ENCODE measurements at places on chromosomes 11 and 22. TPM values are rescaled to one million over a fixed set of nuclear protein-coding genes. Genes with fewer than 3 reads are reported as not detected.

GRCh38 chr22:22523494-22523893, 3.4 kb upstream of the ZNF280A start:
- DNase-seq = no peak

- no peak for DNase-seq
Measured at GRCh38 chr22:23237201-23237798, 57.0 kb downstream of the BCR start.

Gene TTC38
- total RNA-seq = 20.0 TPM

Gene RAG2
- not detected for total RNA-seq

DNA sequence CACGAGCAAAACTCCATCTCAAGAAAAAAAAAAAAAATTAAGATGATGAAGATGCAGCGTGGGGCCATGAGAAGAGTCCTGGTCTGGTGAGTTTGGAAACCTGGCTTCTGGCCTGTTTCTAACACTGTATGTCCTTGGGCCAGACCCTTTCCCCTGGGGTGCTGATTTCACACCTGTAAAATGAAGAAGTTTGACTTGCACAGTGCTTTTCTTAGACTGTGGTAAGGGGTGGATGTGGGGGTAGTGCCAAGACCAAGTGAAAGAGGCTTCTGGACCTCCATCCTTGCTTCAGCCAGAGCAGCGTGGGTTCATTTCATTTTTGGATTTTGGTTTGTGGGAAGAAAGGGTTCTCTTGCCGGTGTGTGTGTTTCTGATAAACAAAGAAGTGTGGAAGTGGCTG, 42.1 kb downstream of the PTPRJ start:
- DNase-seq = no peak

Gene SMC1B
- 0.20 TPM for total RNA-seq

GRCh38 chr22:20128902-20129746, 2.5 kb upstream of the ZDHHC8 start:
- DNase-seq = peak; percentile 42

Gene THRSP
- total RNA-seq = not detected

DNA sequence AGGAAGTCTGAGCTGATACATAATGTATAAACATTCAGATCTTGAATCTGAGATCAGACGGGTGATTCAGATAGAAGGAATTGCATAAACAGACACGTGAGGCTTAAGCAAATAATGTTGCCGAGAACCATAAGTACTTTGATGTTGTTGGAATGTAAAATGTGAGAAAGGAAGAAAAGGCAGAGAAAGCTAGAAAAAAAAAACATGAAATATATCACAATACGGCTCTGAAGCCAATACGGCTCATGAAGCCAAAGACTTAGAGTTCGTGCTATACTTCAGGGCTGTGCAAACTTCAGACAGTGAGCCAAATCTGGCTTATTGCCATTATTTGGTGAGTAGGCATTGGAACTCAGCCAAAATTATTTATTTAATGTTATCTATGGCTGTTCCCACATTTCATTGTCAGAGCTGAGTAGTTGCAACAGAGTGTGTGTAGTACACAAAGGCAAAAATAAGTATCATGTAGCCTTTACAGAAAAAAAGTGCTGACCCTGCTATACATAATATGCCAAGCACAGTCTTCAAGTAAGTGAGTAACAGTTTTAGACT, 673.3 kb downstream of the CNTN5 start:
- DNase-seq = peak; percentile 81

- DNase-seq = no peak
Measured at GRCh38 chr22:26499188-26499703, 13.0 kb downstream of the TFIP11 start.

DNA sequence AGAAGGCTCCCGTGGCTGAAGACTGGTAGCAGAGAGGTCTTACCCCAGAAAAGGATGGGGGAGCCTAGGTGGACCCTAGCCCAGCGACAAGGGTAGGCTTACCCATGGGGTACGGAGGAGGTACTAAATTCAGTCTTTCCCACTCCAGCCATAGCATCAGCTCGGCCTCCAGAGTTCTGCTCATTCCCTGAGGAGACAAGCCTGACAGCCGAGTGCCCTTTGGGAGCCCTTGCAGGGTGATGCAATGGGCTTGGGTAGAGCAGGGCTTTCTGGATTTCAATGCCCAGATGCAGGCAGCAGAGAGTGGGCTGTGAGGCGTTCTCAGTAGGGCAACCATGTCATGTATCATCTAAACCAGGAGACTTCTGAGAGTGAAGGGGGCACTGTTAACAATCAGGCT, 124.7 kb downstream of the MICAL2 start:
- DNase-seq = no peak

DNA sequence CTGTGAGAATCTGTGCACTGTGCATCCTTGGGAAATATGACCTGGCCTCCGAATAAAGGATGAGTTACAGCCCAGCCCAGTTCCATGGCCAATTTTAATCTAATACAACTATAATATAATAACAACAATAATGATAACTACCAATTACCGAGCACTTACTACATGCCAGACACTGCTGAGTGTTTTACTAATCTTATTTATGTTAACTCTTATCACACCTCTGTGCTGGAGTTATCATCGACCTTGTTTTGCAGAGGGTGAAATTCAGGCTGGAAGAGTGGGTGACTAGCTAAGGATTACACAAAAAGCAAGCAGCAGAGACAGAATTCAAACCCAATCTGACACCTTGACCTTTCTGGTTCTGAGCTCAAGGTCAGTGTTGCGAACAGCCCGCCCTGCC, 83.9 kb downstream of the GALNT18 start:
- no peak for DNase-seq

- peak; percentile 60 for DNase-seq
Measured at GRCh38 chr11:64233913-64234586, at the start of gene VEGFB. Gene VEGFB (plus strand): TSS chr11:64234584. CDS start chr11:64234834, 250 bp downstream.

DNA sequence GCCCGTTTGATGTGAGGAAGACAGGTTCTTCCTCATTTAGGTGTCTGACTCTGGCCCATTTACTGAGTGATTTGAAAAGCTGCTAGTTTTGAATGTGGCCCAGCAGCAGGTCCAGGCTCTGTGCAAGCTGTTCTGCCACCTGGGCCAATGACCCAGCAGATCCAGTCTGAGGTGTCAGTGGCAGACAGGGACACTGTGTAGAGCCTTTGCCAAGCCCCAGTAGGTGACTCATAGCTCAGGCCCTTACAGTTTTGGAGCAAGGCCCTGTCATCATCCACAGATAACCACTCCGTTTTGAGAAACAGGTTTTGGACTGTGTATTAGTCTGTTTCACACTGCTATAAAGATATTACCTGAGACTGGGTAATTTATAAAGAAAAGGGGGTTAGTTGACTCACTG, 23.9 kb downstream of the TSPAN32 start:
- peak; percentile 53 for DNase-seq

Gene TSGA10IP
- not detected for total RNA-seq

- no peak for DNase-seq
Measured at GRCh38 chr11:13068211-13068610, 59.1 kb downstream of the RASSF10 start.
